ENCODE measurements at places on chromosomes 4 and X.

DNA sequence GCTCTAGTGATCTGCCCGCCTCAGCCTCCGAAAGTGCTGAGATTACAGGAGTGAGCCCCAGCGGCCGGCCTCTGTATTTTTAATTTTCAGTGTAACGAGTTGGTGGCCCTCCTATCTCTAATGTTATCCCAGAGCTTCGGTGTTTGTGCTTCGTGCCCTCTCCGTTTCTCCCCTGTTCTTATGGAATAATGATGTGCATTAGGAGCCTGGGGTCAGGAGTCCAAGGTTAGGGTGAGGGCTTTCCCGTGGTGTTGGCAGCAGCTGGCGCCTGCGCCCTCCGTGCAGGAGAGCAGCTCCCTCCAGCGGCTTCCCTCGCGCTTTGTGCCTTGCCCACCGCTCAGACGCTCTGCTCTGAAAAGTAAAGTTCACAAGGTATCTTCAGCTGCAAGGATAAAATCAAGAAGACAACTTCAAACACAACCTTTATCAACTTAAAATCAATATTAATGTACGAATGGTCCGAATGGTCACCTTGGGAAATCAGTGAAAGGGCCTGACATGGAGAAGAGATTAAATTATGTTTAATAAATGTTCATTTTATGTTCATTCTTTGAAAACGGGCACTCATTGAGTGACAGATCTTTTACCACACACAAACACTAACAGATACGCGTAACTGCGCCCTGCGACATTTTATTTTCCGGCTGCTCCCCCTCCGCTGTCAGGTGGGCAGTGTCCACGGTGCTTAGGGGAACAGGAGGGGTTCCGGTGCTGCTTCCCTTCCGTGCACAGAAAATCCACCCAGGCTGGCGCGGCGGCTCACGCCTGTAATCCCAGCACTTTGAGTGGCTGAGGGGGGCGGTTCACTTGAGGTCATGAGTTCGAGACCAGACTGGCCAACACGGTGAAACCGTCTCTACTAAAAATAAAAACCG lies 62.4 kb downstream of the TRAPPC11 start:
- DNase-seq = no peak

- peak; percentile 25 for DNase-seq
These were observed 213.4 kb upstream of the S100G start for GRCh38 chrX:16436348-16437188.

GRCh38 chr4:85446141-85446861 lies 28.6 kb upstream of the ARHGAP24 start:
- no peak for DNase-seq

GRCh38 chr4:22910200-22910599 lies 217.5 kb downstream of the GBA3 start:
- no peak for DNase-seq

DNA sequence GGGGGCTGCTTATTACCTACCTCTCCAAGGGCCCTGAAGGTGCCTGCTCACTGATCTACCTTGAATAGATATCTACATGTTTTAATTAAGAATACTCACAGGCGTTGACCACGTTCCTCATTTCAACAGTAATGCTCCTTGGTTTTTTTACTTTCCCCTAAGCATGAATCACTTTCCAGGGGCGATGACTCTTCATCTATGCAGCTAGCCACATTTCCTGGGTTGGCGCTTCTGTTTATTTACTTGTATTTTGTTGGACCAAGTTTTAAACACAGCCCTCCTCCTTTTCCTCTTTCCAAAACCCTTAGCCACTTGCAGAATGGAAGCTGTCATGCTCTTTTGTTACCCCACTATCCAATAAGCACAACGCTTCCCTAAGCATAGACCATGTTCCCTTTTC lies 50.8 kb downstream of the CBLL2 start:
- DNase-seq = no peak

- DNase-seq = no peak
These were observed 86.2 kb upstream of the PCDH10 start for GRCh38 chr4:133062851-133063250.

- no peak for DNase-seq
These were observed 129.8 kb downstream of the PTTG2 start for GRCh38 chr4:38089961-38090360.

DNA sequence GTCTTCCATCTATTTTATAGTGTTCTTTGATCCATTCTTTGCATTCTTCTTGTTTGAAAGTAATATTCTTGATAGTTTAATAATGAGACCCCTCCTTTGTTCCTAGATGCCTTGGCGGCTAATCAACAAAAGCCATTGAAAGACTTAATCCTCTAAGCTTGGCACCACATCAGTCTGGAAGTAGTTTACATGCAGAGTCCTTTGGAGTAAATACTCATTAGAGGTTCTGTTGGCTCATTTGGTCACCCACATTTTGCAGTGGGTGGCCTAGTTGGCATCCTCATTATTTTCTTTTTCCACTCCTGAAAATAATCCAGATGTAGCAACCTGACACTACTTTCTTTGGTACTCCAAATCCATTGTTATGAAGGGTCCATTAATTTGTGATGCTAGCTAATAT lies 64.5 kb downstream of the DKK2 start:
- DNase-seq = no peak

DNA sequence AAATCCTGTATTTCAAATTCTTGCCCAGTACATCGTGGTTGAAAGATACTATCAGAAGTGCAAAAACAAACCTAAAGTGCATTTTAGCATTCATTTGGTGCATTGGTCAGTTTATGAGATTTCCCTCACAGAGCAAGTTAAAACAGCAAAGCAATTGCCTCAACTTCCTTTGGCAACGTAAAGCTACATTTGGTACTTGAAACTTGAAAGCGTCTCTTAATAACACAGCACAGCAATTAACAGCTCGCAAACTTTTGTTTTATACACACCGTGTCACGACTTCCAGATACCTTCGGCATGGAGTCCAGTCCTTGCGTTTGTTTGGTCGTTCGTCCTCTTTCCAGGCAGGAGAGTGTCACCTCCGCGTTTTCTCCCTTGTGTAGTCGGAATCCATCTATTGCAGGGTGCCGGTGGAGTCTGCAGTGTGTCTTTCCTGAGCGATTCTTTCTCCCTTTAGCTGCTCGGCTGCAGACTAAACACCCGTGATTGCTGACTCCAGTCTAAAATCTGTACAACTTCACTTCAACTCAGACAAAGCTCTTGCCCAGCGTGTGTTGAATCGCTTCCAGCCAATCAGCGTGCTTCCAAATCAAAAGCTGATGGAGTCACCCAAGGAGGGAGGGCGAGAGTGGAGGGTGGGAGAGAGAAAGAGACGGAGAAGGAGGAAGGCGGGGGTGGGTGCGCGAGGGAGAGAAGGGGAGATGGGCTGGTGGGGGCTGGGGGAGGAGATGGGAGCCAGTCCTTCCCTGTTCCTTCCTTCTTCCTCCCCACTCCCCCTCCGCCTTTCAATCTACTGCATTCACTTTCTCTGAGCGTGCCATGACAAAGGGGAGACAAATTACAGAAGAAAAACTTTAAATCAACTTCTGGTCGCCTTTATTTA lies at the start of gene PCDH18:
Gene PCDH18, minus strand, starts transcription at position 509 of the 883 bp plus-strand sequence. Its CDS starts 406 bp downstream, at position 103.
- DNase-seq = no peak

GRCh38 chrX:121256647-121257046 lies 209.2 kb downstream of the GLUD2 start:
- no peak for DNase-seq

DNA sequence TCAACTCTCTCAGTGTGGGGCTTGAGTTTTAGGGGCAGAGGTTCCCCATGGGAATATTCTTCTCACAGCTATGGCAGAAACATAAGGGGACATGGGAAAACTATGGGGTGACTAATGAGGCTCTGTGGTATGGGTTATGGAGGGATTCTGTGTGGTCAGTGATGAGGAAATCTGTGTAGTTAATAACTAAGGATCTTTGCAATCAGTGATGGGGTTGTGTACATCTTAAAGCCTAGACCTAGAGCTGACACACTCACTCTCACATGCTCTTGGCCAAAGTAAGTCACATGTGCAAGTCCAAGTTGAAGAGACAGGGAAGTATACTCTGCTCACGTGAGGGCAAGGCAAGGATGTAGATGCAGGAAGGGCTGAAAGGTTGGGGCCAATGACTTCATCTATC lies 86.4 kb upstream of the UXT start:
- DNase-seq = no peak

DNA sequence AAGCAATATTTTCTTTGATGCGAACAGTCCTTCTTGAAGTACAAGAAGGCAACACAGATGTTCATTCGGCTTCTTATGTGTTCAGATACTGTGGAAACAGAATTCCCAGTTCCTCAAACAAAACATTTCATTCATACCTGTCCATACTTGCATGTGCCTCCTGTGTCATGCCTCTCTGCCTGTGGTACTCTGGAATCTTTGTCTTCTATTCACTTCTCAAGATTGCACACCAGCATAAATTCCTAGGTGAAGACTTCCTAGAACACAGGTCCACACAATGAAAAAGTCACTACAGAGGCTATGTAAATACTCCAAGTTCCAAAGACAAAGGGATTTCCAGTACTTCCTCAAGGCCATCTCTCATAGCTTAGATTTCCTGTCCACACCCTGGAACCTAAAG lies 367.2 kb downstream of the AFF2 start:
- no peak for DNase-seq

- DNase-seq = no peak
These were observed 130.2 kb downstream of the AMELX start for GRCh38 chrX:11423362-11423818.

DNA sequence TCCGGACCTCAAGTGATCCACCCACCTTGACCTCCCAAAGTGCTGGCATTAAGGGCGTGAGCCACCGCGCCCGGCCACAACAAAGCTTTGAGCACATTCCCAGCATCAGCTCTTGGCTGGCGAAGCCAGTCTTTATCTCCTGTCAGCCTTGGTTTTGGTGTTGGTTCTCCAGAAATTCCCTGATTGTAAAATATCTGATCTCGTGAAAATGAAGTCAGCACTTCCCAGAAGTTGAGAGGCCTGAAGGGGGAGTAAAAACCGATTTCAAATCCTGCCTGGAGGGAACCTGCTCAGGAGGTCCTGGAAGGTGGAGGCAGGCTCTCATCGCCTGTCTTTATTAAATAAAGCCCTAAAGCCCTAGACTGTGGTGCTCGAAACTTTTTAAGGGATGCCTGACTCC lies 33.6 kb downstream of the PTTG2 start:
- DNase-seq = no peak

- no peak for DNase-seq
These were observed 34.4 kb upstream of the BLTP1 start for GRCh38 chr4:122117743-122118142.

DNA sequence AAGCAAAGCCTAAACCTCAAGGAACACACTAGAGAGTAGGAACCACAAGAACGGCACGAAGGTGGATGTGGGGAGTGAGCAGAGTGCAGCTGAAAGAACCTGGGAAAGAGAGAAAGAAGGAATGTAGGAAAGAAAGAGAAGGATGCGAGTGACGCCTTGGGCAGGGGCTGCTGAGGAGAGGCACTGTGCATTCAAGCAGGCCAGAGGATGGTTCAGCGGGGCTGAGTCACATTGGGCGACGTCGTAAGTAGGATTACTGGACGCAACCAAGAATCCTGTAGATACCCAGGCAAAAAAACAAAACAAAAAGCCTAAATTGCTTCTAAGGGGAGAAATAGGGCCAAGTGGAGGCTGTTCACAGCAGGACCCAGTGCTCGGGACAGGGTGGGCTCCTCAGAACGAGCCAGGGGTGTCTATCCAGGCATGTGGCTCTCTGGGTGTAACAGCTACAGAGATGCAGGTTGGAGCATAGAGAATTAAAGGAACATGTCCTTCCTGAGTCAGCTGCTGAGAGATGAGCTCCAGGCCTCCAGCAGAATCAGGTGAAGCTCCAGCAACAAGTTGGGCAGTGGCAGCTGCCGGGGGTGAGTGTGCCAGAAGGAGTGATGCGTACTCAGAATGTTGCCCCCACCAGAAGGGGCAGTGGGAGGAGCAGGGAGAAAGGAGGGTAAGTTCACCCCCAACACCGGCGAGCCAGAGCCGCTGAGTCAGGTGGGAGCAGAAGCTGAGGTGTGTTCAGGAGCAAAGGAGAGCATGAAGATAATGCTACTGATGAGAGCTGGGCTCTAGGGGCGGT lies 38.6 kb downstream of the NELFA start:
- no peak for DNase-seq

DNA sequence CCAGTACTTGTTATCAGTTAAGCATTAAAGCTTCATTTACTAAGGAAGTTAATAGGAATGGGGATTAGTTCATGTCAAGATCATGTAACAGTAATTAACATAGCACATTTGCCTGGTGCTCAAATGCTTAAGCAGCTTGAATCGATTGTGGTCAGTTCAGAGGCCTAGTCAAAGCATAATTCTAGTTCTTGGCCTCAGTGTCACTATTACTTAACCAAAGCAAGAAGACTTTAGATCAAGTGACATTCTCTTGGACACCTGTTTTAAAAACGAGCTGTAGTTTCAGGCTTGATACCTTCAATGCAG lies 115.2 kb upstream of the BMPR1B start:
- DNase-seq = no peak

DNA sequence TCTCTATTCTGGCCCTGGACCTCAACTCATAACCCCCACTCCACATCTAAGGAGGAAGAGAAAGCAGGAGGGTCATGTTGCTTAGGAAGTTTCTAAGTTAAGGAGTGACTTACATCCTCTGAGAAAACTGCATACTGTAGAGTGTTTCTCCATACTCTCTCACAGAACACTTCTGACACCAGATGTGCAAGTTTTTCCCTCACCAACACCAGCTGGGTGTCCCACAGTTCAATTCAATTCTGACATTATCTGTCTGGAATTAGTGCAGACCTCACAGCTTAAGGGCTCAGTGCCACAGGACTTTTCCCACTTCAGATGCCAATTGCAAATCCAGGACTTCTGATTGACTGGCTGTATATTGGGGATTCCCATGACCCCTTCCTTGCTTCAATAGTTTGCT lies 89.0 kb upstream of the SFRP2 start:
- no peak for DNase-seq

- DNase-seq = no peak
These were observed 7.0 kb downstream of the CXCL9 start for GRCh38 chr4:76000279-76000678.

DNA sequence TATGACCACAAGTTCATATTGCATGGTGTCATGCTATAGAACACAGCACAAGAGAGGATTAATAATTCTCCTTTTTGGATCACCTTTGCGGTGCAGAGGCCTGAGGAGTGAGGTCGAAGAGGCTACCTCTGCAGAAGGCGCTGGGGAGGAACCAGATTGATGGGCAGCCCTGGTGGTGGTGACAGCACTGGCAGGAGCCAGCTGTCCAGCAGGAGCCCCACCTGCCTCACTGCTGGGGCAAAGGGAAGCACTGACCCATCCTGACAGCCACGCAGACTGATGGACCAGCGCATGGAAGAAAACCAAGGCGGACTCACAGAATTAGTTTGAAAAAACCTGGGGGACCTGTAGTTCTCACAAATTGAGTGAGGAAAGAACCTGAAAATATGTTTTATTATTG lies 50.9 kb downstream of the COX18 start:
- DNase-seq = no peak
